ENCODE measurements at places on chromosomes 7 and 10.

DNA sequence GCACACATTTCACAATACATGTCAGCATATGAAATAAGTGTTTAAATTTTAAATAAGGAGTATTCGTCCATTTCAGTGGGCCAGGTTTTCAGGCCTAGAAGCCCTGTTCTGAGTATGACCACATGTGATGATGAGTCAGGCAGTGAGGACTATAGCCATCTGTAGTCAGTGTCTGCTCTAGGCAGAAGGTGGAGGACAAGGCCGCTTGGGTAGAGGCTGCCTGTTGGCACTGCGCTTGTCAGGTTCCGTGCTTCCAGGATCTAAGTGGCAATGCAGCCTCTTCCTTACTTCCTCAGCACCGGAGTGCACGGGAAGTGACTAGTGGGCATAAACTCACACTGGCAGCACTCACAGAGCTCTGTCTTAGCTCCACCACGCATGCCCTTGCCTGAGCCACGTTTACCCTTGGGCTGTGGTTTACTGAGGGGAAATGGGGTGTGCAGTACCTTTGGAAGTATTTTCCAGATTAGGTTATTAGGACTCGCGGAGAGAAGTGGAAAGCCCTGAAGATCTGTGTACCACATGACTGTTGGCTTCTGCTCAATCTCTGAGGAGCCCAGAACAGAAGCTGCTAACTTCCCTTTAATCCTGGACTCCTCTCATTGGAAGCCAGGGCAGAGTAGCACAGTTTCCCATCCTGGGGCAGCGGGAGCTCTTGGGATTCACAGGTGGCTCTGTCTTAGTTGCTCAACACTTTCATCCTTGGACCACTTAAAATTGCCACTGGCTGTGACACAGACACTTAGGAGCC lies 87.5 kb upstream of the GJD4 start:
- no peak for DNase-seq

- no peak for DNase-seq
These were observed 68.7 kb upstream of the AASS start for GRCh38 chr7:122212754-122213153.

- DNase-seq = no peak
These were observed 8.2 kb upstream of the ERVW-1 start for GRCh38 chr7:92485974-92486373.

GRCh38 chr10:47140761-47141348 lies 159.1 kb upstream of the GDF10 start:
- no peak for DNase-seq

- no peak for DNase-seq
These were observed 246.1 kb downstream of the AUTS2 start for GRCh38 chr7:69844264-69844868.

DNA sequence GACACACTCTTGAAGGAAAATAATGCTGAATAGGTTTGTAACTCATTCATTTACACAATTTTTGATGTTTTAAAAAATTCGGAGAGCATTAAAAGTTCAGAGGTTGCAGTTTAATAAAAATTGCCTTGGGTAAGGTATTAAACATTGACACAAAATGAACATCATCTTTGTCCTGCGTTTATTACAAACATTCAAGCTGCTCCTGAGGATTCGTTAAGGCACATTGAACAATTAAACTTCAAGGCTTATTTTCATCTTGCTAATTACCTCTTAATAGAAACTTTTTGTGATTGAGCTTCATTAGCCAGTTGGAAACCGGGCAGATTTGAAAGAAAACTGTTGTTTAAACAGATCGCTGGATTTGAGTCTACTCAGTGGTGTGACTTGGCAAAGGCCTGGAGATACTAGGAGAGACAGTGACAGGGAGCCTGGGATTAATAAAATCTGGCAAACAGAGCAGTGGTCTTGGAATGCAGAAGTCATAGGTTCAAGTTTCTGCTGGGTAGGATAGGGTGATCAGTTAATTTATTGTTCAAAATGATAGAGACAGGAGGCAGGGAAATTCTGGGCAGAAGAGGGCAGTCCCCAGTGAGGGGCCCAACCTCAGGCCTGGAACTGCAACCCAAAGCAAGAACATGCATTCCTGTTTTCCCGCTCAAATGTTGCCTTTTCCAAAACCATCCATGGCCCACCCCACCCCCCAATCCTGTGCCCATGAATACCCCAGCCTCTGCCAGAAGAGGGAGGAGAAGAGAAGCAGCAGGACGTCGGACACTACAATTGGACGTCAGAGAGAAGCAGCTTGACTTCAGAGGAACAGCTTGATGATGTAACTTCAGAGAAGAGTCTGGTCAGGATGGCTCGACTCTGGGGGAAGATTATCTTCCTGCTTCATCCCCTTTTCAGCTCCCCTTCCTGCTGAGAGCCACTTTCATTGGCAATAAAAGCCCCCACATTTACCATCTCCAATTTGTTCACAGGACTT lies 43.5 kb upstream of the SLC35G1 start:
- no peak for DNase-seq

DNA sequence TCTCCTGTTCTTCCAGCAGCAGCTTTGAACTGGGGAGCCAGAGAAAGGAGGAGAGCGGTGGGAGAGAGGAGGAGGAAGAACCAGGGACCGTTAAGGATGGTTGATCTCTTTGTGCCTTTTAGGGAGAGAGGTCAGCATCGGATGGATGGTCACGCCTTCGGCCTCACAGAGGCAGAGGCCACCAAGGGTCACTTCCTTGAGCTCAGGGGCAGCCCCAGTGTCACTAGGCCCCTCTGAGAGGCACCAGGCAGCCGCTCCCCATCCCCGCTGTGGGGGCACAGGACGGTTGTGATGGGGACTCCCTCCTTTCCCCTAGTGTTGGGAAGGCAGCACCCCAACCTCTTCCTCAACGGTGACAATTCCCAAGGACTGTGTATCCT lies 121.4 kb downstream of the DNAJB6 start:
- no peak for DNase-seq

DNA sequence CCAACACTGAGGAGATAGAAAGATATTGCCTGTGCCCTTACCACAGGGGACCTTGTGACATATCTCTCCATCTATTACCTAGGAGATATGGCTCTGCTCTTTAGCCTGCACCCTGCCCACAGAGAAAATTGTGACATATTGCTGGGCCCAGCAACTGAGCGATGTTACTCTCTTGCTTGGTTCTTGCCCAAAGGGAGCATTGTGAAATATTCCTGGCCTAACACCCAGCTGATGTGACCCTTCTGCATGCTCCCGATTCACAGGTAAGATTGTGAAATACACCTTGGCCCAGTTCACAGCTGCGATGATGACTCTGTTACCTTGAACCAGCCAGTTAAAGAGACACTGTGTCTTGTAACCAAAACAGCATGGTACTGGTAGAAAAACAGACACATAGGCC lies 37.2 kb upstream of the ZNF107 start:
- no peak for DNase-seq

DNA sequence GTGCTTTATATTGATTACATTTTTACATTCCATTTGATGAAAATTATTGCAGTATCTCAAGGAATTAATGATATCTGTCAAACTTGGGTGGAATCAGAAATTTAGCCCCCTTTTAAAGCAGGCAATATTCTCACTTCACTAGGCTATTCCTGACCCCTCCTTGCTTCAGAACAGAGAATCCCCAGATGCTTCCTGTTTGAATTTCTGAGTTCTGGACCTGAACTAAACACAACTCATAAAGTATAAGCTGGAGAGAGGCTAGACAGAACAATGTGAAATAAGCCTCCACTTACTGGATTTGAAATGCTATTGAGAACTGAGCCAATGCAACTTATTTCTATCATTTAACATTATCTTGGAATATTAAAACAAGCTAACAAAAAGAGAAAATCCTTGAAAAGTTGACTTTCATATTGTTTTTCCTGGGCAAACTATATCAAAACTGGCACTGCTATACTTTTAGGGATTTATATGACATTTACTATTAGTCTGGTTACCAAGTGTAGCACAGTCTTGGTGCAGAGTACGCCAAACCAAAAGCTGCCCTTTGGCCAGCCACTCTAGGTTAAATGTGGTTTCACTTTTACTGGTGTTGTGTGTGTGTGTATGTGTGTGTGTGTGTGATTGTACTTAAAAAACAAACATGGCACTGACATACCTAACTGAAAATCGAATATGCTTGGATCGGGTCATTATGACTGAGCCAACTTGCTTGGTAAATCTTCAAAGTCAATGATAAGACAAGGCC lies 19.0 kb upstream of the AGMO start:
- DNase-seq = no peak

DNA sequence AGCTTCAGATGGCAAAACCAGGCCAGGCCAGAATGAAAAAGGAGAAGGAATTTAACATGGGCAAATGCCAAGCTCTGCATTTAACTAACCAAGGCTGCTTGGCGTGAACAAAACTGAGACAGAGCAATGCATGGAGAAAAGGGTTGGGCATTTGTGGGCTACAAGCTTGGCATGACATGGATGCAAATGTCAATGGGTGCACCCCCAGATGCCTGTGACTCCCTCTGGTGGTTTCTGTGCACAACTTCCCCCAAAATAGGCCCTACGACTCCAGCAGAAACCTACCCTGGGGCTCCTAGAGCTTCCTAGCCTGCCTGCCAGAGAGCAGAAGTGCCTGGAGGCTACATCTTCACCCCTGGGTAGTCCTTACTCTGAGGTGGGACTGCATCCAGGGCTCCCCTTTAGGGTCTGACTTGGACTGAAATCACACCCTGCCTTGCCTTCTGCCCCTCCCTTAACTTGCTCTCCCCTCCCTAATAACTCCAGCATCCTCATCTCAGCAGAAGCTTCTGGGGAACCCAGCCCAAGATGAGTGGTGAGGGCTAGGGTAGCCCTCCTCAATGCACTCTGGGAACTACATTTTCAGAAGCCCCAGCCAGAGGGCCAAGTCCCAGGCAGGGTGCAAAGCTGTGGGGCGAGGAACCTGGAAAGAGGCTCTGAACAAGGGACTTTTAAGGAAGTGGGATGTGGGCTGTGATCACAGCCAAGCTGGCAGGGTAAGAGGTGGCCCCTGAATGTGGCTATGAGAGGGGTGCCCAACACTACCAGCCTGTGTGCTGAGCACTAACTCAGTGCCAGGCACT lies 11.3 kb downstream of the GPRIN2 start:
- no peak for DNase-seq

GRCh38 chr10:112721080-112721698 lies 228.9 kb upstream of the TCF7L2 start:
- no peak for DNase-seq

GRCh38 chr10:7403620-7404019 lies 7.2 kb downstream of the SFMBT2 start:
- DNase-seq = no peak

DNA sequence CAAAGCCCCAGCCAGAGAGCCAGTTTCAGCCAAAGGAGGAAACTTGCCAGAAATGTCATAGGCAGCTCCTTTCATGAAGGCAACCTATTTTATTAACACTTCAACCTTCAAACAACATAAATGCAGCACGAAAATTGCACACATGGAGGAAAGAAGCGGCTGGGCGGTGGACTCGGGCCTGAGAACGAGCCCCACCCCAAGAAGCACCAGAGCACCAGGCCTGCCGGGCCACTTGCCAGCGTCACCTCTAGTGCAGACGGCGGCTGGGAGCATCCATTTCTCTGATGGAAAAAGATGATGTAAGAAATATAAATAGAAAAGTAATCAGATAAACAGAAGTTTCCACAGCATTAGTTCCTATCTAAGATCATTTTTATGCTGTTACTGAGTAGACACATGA lies 100.0 kb downstream of the TCERG1L start:
- no peak for DNase-seq

- no peak for DNase-seq
These were observed 618.5 kb downstream of the CCSER2 start for GRCh38 chr10:84946904-84947303.

- no peak for DNase-seq
These were observed 26.0 kb upstream of the VAX1 start for GRCh38 chr10:117163954-117164548.

DNA sequence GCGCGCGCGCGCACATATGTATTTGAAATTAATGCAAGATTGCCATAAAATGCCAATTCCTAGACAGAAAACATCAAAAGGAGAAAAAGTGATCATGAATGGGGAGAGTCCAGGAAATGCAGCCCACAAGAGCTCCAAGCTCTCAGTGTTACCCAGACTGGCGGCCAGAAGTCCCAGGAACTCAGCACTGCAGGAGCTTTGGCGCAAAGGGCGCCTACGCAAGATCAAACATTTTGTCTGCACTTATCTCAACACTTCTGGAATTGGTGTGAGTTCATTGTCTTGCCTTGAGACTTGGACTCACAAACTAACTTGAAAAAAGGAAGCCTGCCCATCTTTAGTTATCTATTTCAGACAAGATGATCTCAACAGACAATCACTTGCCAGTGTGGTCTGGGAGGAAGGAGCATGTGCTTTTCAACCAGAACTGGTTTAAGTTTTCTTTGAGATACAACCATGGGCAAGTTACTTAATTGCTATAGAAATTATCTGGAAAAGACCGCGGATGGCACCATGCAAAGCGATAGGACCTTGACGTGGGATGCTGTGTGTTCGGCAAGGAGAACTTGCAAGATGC lies 77.2 kb downstream of the KIAA1549 start:
- DNase-seq = peak; percentile 26

DNA sequence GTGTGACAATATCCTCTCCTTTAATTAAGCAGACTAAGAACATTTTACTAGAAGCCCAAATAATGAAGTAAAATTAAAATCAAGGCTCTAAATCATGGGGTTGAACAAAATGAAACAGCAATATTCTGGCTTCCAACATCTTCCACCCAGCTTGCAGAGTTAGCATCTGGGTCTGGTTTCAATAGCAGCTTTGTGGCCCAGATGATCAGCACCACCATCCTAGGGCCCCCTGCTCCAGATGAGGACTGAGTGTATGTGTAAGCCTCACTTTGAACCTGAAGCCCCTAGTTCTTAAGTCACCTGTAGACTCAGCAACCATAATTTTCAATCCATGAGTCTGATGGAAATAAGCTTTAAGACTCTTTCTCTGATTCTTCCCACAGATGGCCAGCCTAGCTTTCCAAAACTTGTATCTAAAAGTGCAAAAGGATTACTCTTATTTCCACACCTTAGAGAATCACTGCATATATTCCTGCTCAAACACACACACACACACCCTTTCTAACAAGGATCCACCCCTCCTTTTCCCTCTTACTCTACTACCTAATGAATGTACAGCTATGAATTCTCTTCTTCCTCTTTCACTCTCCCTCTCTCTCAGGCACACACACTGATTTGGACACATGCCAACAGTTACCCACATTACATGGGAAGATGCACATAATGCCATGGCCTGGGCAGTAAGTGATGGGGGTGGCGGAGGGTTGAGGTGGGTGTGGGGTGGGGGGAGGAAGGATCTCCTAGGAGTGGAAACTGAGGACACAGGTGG lies 3.5 kb downstream of the DENND11 start:
- DNase-seq = no peak
